ENCODE measurements at places on chromosomes 16 and 17.

DNA sequence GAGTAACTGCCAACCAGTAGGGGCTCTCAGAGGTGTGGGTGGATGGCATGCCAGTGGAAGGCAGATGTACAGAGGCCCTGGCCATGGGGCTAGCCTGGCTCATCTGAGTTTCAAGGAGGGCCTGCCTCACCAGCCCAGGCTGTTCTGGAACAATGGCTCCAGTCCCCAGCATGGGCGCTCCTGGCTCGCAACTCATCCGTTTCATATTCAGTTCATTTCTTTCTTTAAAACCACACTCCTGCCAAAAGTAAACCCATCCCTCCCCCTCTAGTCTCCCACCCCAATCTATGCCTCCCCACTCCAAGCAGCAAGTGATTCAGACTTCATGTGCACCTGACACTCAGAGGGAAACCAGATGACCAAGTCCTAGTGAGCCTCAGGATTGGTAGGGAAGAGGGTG, 2.4 kb downstream of the CCL13 start:
- DNase-seq, result no peak

DNA sequence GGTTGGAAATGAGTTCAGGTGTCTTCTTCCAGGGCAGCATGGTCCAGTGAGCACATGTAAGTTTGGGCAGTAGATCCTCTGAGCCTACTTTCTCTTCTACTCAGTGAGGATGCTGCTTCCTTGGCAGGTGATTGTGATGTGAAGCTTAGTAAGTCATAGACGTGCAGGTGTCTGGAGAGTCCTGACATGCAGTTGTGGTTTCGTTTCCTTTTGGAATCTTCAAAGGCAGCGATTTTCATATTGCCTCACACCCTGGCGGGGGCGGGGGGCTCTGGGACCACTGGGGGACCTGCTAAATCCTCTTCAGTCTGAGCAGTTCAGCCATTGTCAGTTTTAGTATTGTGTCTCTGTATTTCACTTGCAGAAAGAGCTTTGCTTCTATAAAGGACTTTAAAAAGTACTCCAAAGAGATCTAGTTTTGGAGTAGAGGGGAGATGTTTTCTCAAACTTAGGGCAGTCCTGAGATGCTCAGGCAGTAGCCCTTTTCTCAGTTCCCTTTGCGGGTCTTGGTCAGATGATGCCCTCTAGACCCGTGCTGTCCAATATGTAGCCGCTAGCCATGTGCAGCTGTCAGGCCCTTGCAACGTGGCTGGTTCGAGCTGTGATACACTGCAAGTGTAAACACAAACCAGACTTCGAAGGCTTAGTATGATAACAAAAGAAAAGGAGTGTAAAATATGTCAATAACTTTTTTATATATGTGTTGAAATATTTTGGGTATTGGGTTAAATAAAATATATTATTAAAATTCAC, 4.0 kb upstream of the CDK5R1 start:
- no peak for DNase-seq

- no peak for DNase-seq
Observed at GRCh38 chr16:54239456-54239855, 47.1 kb downstream of the IRX3 start.

- no peak for DNase-seq
Observed at GRCh38 chr16:30430428-30430970, 669 bp upstream of the DCTPP1 start.

- peak; percentile 60 for DNase-seq
Observed at GRCh38 chr16:72427051-72427782, 255.3 kb upstream of the PMFBP1 start.

GRCh38 chr16:89633064-89633631, 19.7 kb downstream of the DPEP1 start:
- no peak for DNase-seq

- DNase-seq, result no peak
Observed at GRCh38 chr16:78386557-78387324, 287.3 kb downstream of the WWOX start.

Data from NCI-H1105 (cell line).